Hematopoietic multipotent progenitor cell treated with erythropoietin and hydrocortisone succinate and interleukin-3 and kit ligand, for 6 days (in vitro differentiated cells): ENCODE measurements at places on chromosomes 2 and 18.
A peak's percentile ranks its signal among the peaks of the same experiment; 100 is the strongest.

DNA sequence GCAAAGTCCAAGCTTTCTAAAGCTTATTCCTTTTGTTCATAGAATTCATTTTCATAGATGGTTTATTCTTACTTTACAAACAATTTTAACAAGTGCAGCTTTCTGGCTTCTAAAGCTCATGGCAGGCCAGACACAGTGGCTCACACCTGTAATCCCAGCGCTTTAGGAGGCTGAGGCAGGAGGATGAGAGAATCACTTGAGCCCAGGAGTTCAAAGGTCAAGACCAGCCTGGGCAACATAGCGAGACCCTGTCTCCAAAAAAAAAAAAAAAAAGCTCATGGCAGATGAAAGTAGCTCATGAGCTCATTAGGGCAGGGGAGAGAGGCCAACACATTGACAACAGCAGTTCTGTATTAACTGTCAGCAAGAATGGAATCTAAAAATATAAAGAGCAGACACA is 28.1 kb upstream of the NPC1 start:
- no peak for DNase-seq

GRCh38 chr2:241900251-241901017 is 30.9 kb downstream of the RTP5 start:
- no peak for DNase-seq

- DNase-seq = no peak
Measured at GRCh38 chr2:44997963-44998362, 11.3 kb downstream of the SIX2 start.

- DNase-seq = no peak
Measured at GRCh38 chr2:132515010-132515409, 98.4 kb downstream of the GPR39 start.

GRCh38 chr18:7618891-7619442 is 51.9 kb downstream of the PTPRM start:
- DNase-seq = no peak

DNA sequence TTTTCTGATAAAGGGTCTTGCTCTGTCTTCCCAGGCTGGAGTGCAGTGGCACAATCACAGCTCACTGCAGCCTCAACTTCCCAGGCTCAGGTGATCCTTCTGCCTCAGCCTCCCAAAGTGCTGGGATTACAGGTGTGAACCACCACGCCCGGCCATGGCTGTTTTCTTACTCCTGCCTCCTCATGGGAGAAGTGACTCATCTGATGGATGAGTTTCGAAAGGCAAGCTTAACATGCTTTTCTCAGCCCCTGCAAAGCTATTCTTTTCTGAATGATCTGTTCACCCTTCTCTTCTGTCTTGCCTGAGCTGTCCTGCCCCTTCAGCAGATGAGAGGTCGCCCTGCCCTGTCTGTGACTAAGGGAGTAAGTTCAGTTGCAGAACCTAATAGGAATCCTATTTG is 929 bp upstream of the CREG2 start:
- DNase-seq = no peak

DNA sequence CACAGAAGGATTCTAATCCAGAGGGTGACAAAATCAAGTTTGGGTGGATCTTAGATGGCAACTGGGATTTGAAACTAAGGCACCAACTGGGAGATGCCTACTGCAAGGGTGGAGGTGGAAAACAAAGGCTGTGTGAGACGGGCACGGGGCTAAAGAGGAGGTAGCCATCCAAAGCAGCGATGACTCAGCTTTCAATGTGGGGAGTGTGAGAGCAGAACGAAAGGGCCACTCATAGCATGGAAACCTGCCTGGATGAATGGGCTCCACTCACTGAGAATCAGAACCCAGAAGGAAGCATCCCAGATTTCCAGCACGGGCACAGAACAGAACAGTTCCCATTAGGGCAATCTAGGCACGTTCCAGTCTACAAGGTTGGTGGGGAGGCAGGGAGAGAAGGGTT is 159.5 kb downstream of the COL4A4 start:
- no peak for DNase-seq

DNA sequence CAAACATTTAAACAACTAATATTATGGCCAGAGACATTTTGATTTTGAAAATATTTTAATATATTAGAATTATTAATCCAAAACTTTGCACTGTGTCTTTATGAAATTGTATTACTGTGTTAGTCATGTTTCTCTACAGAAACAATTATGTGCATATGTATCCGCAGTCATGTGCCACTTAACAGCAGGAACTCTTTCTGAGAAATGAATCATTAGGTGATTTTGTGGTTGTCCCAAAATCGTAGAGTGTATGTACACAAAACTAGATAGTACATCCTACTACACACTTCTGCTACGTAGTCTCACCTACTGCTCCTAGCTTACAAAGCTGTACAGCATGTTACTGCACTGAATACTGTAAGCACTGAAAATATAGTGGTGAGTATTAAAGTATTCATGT is 479.2 kb upstream of the DSEL start:
- no peak for DNase-seq

DNA sequence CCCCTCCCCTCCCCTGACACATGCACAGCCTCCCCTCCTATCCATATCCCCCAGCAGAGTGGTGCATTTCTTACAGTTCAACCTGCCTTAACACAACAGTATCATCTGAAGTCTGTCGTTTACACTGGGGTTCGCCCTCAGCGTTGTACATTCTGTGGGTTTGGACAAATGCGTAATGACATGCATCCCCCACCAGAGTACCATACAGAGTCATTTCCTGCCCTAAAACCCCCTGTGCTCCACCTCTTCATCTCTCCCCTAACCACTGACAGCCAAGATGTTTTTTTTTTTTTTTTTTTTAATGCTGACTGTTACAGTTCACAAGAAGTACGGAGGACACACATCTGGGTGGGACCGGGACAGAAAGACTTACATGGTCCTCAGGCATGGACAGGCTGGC is 22.6 kb downstream of the POMC start:
- DNase-seq = no peak

DNA sequence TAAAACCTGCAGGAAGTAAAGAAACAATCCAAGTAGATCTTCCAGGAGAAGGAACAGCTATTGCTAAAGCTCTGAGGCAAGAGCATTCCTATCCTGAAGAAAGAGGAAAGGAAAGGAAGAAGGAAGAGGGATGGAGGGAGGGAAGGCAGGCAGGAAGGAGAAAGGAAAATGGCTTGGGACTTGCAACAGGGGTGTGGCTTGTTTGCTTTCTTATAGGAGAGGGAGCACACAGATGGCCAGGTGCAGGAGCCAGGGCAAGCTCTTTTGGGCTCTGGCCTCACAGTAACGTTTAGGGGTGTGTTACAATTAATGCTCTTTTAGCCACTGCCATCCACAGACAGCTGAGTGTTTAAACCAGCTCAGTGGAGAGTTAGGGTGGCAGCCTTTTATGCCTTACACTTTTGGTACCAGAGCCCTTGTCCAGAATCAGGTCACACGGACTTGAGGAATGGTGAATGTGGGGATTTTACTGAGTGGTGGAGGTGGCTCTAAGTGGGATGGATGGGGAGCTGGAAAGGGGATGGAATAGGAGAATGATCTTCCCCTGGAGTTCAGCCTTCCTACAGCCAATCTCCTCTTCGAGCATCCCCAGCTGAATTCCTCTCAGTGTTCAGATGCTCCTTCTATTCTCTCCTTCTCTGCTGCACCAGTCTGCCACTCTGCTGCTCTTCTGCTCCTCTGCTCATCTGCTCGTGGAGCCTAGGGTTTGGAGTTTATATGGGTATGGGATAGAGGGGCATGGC is 108.7 kb upstream of the SLC39A10 start:
- DNase-seq = no peak

GRCh38 chr2:127220102-127220767 is at the start of gene CYP27C1:
TSS of gene CYP27C1 (minus strand) at chr2:127220299. CDS start at chr2:127220270, 29 bp downstream.
- peak; percentile 11 for DNase-seq

DNA sequence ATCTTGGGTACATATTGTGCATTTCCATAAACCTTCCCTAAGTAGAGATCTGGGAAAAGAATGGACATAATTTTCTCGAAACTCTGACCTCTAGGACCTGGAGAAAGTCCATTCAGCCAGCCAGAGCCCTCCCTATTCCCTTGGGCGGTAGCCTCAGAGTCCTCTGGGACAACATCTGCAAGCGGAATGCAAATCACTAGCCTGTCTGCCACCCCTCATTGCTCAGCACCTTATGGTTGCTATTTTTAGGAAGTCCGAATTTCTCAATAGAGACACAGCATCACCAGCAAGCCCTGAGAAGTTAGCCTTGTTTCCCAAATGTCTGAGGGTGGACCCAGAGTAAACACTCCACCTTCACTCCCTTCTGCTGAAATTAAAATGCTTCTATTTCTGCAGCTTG is 17.6 kb upstream of the CD28 start:
- no peak for DNase-seq

DNA sequence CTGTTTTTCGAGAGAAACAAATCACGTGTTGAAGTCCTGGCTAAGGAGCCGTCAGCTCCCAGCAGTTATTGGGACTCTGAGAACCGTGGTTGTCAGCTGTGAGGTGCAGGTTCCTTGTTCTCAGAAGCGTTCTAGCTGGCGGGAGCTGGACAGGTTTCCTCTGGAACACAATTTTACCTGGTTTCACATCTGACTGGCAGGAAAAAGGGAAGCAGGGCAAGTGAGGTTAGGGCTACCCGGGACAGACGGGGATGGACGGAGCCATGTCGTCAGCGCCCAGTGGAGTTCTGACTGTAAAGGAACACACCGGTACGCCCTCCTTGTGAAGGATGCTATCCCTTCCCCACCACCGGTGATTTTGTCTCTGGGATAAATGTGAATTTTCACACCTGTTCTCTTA is 26.1 kb downstream of the ITGB1BP1 start:
- no peak for DNase-seq

- no peak for DNase-seq
Measured at GRCh38 chr2:218889937-218890336, 9.3 kb downstream of the WNT10A start.
